SJSA1 (cell line): ENCODE measurements at places on chromosomes 6 and 20.

DNA sequence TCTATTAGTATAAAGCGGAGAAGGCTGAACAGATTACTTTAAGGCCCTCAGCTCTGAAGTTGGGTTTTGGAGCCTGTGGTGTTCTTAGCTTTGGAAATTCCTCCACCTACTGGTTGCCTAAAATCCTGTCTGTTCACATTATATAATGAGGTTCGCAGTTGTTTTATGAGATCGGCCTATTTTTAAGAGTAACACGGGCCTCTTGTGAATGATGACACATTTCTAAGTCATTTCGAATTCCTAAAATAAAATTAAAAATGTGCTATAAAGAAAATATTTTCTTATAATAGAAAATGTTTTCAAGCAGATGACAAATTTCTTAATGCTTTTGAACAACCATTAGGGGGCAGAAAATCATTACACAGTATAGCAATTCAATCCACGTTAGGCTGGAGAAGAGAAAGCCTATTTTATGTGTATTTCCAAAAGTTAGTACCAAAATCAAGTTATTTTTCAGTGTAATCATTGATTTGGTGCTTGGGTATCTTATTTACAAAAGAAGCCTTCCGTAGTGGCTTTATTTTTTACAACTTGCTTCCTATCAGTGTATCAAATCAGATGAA lies 15.8 kb upstream of the FAM8A1 start:
- DNase-seq, result no peak

DNA sequence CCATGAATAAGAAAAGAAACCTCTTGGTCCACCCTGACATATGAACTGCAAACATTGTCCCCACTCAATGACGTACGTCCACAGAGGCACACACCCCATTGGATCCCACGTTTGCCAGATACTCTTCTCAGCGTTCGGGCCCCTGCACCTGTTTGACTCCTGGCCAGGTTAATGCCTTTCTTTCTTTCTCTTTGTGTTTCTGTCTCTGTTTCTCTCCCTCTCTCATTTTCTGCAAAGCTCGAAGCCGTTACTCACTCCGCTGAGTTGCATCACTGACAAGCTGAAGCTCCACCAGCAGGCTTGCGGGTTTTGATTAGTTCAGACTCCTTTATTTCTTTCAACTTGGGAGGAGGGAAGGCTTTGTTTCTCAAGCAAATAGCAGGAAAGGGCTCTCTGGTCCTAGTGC lies 135.5 kb upstream of the SUPT3H start:
- no peak for DNase-seq

GRCh38 chr6:27545271-27546046 lies 72.6 kb upstream of the ZNF184 start:
- DNase-seq, result no peak

- no peak for DNase-seq
Observed at GRCh38 chr6:36413489-36414480, 26.3 kb upstream of the ETV7 start.

- DNase-seq, result no peak
Observed at GRCh38 chr20:40080041-40080652, 608.9 kb downstream of the MAFB start.

DNA sequence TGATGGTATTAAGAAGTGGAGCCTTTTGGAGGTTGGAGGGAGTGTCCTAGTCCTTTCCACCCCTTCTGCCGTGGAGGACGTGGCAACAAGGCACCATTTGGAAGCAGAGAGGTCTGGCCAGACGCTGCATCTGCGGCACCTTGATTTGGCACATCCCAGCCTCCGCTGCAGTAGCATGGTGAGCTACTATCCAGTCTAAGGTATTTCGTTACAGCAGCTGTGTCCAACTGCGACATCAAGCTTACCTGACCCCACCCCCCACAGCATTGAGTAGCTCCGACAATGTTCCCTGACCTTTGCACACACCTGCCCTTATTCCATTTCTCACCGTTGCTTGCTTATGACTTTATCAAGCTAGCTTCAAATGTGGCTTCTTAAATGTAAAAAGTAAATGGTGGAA lies 29.8 kb upstream of the SYNJ2 start:
- DNase-seq, result peak; percentile 16

GRCh38 chr6:52534966-52535390 lies 41.9 kb downstream of the TRAM2 start:
- no peak for DNase-seq

DNA sequence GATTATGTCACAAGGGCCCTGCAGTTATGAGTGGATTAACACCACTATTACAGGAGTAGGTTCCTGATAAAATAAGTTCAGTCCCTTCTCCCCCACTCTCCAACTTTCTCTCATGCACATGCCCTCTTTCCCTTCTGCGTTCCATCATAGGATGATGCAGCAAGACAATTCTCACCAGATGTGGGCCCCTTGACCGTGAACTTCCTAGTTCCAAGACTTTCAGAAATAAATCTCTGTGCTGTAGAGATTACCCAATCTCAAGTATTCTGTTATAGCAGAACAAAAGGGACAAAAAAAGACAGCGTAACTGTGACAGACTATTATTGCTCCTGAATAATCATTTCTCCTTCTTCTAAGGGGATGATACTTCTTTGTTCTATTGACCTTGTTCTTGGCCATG lies 33.8 kb upstream of the TMEM244 start:
- no peak for DNase-seq

DNA sequence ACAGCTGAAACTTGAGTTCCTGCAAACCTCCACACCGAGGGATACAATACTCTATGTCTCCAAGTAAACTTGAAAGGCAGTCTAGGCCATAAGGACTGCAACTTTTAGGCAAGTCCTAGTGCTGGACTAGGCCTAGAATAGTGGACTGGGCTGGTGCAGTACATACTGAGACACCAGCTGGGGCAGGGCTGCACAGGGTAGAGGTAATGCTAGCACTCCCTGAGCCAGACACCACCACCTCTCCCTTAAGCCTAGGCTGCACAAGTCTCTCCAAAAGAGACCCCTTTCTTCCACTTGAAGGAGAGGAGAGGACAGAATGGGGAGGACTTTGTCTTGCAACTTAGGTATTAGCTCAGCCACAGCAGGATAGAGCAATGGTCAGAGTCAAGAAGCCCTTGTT lies 65.7 kb upstream of the PTPRK start:
- DNase-seq, result no peak

DNA sequence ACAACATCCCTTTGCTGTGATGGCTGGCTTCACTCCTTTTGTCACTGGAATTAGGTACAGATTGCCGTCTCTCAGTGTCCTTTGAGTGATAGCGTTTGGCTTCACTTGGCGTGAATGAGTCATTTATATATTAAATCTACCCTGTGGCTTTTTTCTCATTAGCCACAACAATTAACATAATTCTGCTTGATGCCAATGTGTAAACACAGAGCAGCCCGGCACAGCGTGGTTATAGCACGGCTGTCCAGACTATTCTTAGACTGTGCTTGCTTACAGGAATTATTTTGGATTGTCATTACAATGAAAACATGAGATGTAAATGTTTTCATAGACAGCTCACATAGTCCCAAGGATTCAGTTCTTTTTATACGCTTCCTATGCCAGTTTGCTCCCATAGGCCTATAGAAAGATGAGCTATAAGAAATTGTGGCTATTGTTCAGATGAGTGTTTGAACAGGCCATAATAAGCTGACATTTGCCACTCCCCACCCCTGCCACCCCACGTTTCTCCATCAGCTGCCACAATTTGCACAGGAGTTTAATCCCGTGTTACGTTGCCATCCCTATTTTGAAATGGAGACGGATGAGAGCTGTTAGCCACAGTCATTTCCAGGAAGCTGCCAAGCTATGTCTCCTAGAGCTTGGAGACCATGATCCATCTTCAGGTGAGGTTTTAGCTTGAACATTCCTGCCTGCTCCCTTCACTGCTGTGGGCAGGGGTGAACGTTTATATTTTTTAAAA lies 65.9 kb downstream of the PPP1R14C start:
- no peak for DNase-seq

DNA sequence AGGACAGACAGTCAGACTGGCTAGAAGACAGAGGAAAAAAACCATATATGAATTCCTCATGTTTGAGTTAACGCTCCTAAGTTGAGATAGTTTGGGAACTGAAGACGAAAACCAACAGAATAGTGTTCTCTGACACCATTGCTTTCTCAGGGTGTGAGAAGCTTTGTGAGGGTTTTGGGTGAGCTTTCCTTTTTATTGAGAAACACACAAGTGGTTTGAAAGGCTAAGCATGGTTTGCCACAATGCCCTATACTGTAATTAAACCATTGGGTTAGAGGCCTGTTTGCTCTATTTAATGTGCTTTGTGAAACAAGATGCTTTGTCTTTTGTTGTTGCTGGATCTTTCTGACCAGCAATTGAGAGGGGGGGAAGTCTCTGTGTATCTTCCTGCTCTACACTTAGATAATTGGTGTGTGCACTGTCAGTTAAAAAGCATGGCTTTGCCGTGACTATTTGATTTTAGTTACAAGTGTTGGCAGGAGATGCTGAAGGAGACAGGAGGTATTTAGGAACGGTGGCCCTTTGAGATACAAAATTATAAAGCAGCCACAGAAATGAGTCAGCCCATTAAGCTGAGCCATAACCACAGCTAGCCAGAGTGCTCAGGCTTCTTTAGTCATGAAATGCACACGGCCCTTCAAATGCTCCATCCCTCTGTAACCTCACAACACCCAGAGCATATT lies 273.0 kb upstream of the PREP start:
- peak; percentile 66 for DNase-seq

GRCh38 chr6:87923389-87924050 lies 124.1 kb upstream of the SPACA1 start:
- no peak for DNase-seq

DNA sequence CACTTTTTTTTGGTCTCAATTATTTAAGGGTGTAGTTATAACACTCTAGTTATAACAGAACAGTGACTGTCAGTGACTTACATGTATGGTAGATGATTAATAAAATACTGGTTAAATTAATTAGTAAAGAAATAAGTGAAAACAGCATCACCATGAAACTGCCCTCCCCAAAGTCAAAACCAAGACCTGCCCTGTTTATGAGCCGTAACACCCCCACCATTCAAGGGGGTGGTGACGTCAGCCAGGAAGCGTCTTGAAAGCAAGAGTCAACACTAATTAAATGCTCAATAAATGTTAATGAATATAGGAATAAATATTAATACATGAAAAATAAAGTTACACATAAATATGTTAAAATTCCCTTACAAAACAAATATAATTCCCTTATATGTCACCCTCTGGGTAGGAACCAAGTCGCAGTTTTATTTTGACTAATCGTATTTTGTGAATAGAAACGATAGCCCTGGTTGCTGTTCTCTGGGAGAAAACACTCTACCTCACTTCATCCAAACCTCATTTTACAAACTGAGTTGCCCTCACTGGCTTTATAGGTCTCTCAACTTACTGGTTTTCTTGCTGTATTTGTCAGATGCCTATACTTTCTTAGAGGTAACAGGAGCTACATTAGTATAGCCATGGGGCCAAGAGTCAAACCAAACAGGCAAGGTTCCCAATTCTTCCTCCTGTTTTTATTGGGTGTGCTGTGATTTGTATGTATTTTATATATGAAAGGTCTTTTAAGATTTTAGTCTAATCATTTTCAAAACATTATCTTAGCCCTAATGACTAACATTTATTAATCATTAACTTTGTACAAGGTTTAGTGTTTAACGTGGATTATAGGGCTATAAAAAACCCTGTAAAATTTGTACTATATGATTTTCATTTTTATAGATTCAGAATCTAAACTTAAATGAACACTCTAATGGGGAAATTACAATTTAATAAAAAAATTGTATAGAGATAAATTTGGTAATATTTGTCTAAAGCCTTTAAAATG lies 227.9 kb upstream of the IRAK1BP1 start:
- no peak for DNase-seq

GRCh38 chr6:125211352-125211751 lies 57.8 kb downstream of the TPD52L1 start:
- no peak for DNase-seq

DNA sequence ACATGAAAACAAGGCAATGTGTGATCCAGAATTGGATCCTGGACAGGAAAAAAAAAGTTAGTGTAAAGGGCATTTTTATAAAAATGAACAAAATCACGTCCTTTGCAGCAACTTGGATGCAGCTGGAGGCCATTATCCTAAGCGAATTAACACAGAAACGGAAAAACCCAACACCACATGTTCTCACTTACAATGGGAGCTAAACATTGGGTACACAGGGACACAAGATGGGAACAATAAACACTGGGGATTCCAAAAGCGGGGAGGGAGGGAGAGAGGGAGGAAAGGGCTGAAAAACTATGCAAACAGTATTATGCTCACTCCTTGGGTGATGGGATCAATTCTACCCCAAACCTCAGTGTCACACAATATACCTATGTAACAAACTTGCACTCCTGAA lies 91.4 kb upstream of the BTBD3 start:
- DNase-seq, result no peak

DNA sequence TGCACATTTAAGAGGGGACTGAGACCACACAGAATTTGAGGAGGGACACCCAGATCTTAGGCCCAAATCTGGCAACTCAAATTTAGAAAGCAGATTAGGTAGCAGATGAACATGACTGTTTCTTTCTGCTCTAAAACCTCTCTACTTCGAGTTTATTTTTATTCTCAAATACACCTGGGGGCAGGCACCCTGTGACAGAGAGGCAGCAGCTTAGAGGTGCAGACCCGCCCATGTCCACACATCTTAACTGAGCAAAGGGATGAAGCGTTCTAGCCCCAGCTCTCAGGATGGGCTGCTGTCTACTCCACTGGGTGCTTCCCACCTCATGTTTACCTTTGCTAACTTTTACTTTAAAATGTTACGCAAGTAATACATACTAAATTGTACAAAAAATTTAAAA lies 125.0 kb downstream of the SLC23A2 start:
- no peak for DNase-seq

GRCh38 chr20:63495741-63496595 lies 2.9 kb downstream of the EEF1A2 start:
- peak; percentile 71 for DNase-seq

GRCh38 chr20:24297993-24298392 lies 171.4 kb upstream of the SYNDIG1 start:
- DNase-seq, result no peak

DNA sequence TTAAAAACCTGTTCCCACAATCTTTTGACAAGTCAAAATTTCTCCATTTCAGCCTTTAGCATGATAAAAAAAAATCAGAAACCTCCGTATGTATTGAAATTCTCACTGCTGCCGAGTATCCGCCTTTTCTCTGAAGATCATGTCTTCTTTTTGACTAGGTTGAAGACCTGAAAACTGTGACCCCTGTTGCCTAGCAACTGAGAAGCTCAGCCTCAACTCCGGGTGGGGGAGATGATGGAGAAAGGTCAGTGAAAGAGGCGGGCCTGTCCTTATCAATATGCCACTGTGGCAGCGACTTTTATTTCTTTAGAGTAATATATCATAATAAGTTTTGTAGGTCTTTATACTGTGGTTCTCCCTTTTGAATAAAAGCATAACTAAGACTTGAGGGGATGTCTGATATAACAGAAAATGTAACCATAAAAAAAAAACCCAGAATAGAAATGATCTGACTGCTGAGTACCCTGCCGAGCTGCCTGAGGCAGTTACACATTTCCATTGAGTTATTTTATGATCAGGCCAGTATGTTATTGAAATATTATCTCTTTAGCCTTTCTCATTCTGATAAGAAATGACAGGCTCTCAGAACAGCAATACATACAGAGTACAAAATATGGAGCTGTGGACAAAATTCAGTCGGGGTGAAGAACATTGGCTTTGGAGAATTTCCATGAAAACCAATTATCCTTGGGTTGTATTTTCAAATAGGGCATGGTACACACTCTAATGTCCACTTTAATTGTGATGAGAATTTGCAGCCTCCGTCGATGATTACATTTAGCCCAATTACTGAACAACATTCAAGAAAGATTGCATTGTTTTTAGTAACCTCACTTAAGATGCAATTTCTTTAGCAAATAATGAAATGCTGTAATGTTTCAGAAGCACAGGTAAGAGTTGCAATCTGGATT lies 136.7 kb upstream of the EEF1E1 start:
- no peak for DNase-seq

GRCh38 chr20:40571639-40572038 lies 117.4 kb downstream of the MAFB start:
- DNase-seq, result no peak
